ENCODE measurements at places on chromosomes 1 and 21.

DNA sequence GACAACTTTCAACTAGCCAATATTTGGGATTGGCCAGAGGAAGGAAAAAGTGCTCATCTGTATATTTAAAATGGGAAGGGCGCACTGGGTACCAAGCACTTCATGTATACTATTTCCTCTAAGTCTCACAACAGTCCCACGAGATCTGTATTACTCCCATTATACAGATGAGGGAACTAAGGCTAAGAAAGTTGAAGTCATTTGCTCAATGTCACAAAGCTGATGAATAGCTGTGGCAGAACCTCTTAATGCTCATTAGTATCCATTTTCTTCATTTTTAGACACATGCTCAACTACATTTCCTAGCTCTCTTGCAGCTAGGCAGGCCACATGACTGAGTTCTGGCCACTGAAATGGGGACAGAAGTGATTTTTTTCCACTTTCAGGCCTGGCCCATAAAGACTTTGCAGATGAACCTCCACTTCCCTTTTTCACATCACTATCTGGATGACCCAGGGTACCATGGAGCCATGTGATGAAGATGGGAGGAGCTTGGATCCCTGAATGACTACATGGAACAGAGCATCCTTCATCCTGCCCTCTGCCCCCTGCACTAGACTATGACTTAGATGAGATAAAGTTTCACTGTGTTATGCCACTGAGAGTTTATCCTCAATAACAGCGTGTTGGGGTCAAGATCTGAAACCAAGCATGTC is 31.8 kb downstream of the ATF3 start:
- DNase-seq: no peak

DNA sequence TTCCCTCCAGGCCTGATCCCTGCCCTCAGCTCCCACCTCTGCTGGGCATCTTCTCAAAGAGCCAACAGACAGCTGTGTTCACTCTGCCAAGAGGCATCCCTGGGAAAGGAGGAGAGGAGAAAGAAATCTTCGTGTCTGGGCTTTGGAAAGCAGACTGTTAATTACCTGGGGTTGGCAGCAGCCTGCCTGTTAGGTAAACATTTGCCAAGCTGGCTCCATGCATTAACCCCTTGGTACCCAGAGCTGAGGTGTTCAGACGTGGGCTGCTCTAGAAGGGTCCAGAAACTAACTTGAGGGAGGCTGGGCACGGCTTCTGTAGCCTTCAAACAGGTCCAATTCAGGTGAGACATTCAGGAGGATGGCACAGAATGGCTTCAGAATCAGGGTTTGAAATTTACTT is 8.7 kb upstream of the EXTL1 start:
- no peak for DNase-seq

DNA sequence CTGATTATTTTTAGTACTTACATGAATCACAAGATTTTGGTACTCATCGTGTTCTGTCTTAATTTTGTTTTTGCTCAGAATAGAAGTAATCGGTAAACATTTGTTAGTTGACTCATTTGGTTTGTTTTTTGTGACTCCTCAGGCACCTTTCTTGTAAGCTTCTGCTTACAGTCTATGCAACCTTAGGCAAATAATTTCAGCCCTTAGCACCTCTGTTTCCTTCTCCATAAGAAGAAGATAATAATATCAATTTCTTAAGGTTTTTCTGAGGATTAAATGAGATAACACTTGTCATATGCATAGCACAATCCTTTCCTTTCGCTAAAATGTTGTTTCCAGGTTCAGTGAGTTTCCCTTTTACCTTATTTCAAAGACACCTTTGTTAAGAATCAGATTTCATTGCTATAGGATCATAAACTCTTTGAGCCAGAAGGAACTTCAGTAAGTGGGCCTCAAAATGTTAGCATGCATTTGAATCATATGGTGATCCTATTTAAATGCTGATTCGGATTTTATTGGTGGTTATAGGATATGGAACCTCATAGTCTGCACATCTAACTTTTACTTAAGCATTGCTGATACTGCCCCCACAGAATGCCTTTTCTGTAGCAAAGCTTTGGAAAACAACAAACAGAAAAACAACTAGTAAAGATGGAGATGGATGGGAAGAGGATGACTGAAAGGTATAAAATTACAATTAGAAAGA is 272.7 kb upstream of the CACYBP start:
- no peak for DNase-seq

DNA sequence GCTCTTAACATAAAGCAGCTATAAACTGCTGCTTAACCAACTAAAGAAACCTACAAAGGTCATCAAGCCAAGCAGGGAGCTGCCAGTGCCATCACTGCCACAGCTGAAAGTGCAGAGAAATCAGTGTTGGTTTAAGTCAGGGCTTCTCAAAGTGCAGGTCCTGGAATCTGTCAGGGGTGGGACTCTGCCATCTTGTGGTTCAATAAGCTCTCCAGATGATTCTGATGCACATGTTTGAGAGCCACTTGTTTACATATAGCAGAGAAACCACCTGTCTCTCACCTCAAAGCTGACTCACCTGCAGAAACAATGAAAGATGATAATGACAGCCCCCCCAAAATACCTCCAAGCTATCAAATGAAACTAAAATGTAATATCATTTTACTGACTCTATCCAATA is 49.3 kb downstream of the SH3GLB1 start:
- DNase-seq: no peak

DNA sequence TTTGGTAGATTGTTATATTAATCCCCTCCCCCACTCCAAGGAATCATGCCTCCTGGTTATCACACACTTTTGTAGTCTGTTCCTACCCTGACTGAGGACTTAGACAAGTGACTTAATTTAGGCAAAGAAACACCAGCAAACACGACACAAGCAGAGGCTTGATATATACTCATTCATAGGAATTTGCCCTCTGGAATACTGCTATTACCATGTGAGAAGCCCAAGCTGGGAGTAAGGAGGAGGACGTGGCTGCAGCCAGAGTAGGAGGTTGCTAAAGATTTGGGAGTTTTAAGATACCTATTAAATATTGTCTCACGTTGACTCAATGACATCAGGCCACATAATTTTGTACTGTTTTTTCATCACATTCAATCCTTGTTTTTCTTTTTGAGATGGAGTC is 100.2 kb downstream of the LRRC53 start:
- DNase-seq: no peak

DNA sequence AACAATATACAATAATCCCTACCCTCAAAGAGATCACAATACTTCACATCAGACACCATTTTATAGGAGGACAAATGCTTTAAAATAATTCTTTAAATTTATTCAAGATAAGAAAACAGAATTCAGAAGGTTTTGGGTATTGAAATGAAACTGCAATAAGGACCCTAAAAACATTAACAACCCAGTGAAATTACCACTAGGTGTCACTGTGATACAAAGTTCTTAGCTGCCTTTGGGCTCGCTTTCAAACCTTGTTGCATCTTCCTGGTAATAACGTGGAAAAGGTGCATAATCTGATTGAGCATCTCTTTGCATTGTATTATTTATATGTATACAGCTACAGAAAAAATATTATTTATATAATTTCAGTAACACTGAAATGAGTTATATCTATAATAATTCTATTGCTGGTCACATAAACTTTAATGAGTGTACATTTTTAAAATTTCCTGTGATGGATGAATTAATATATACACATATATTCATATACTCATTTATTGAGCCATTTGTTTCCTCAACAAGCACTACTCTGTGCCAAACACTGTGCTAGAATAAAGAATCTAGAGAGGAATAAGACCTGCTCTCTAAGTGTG is 185.2 kb downstream of the FAF1 start:
- DNase-seq: no peak

- no peak for DNase-seq
Observed at GRCh38 chr1:53478502-53478818, 19.3 kb downstream of the DMRTB1 start.

GRCh38 chr21:46098303-46099141 is 610 bp downstream of the COL6A2 start:
- peak; percentile 9 for DNase-seq

DNA sequence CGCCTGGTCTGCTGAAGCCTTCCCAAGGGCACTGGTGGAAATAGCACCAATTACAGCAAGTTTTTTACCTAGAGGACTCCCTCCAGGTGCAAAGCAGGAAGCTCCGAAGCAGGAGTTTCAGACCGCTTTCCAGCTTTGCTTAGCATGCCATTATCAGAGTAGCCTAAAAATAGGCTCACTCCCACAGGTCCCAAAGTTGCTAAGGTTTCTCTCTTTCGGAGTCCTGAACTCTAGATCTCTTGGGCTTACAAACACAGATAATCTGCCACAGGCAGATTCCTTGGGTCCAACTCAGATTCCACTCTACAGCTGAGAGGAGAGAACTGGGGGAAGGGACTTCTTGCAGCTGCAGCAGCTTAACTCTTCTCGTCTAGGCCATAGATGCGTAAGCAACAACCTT is 22.5 kb downstream of the ZMYND12 start:
- DNase-seq: no peak

DNA sequence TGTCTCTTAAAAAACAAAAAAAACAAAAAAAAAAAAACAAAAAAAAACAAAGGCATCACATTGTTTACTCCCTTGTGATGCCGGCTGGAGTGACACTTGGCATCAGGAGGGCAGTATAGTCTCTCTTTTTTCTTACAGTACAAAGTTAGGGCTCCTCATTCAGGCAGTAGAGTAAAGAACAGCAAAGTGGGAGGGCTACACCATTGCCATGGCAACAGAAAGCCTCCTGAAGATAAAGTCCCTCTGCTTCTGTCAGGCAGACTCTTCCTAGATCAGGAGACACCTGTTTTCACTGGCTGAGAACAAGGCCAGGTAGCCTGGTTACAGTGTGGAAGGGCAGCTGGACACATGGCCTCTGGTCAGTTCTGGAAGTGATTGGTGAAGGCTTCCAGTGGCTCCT is 41.3 kb upstream of the RAB3GAP2 start:
- DNase-seq: no peak

DNA sequence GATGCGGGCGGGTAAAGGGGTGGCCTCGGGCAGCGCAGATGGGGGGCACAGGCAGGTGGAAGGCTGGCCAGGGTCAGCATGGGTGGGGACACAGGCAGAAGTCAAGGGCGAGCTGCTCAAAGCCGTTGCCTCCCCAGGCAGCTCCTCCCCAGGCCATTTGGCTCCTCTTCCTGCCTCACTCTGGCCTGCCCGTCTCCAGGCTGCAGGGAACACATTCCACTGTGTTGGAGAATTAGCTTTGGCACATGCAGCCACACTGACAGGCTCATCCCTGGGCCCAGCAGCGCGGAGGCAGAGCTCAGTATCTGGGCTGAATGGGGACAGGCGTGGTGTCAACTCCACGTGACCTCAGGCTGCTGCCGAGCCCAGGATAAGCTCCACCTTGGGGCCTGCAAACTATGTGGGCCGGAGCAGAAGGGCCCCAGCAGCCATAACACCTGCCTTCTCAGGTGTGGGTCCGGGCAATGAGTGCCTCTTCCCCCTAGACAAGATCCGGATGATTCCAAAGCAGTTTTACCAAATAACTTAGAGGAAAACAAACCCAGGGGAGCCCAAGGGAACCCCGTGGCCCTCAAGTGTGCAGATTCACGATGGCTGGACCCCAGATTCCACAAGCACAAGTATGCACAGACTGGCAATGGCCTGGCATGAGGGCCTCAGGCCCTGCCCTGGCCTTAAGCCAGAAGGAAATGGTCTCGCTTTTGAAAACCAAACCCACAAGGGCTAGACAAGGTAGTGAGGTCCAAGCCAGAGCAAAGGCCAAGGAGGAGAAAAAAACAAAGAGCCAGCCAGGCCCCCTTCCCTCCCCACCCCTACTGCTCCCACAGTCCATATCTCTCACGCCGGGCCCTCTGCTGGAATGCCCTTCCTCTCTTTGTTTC is 40.2 kb downstream of the HSPG2 start:
- DNase-seq: no peak

GRCh38 chr1:188514917-188515316 is 1686.2 kb downstream of the PLA2G4A start:
- DNase-seq: no peak

GRCh38 chr21:44525391-44526095 is 14.5 kb downstream of the KRTAP10-1 start:
- DNase-seq: no peak

GRCh38 chr1:227356620-227357146 is 38.4 kb upstream of the CDC42BPA start:
- no peak for DNase-seq

DNA sequence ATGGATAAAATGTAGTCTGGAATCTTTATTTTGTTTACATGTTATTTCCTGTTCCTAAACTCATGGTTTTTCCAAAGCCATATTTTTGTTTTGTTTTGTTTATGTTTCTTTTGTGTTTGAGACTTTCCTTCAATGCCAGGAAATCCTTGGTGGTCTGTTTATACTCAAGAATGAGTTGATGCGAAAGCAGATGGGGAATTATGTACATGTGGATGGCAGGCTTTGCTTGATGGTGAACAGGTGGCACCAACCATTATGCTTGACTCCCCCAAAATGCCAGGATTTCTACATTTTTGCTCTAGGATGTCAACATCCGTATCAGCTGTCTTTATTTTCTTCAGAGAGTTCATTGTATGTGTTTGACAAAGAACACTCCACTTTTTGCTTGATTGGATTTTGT is 448.5 kb downstream of the PRDM2 start:
- DNase-seq: no peak

GRCh38 chr1:110914676-110915075 is 41.7 kb downstream of the CD53 start:
- no peak for DNase-seq

DNA sequence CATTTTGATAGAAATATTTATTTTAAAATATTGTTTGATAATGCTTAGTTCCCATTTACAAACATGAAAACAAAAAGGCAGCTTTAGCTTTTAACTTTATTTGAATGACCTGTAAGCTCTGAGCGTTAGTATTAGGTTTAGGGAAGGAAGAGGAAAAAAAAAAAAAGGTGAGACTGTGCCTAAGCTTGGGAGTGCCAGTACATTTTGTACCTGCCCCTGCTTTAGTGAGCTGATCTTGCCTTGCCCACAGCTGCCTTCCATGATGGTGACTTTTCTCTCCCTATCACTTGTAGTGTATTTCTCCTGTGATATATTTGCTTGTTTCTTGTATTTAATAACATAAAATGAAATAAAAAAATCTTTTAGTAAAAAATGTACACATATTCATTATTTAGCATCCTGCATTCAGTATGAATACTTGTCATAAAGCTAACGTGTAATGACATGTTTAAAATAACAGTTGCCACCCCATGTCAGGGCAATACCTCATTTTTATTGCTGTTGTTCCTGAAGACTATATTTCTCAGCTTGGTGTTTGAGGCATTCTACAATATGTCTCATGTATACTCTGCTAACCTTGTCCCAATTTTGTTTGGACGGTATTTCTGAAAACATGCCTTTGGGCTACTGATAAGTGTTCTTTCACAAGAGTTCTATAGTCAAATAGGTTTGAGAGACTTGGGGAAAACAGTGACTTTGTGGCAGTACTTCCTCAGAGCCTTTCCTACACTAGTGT is 76.3 kb downstream of the NEK7 start:
- no peak for DNase-seq
